Karpas-422 (cell line): ENCODE measurements at places on chromosomes 4 and X. TPM values are rescaled to one million over a fixed set of nuclear protein-coding genes. Genes with fewer than 3 reads are reported as not detected.

Gene AMBN
- not detected in 2 replicates for total RNA-seq

Gene FATE1
- total RNA-seq: not detected in 2 replicates

Gene SRPK3
- total RNA-seq: not detected in 2 replicates

Gene CNGA1
- not detected in 2 replicates for total RNA-seq
